ENCODE measurements at places on chromosomes 5 and 9. TPM values are rescaled to one million over a fixed set of nuclear protein-coding genes. Genes with fewer than 3 reads are reported as not detected.

The TMEM174 gene
- not detected for total RNA-seq

DNA sequence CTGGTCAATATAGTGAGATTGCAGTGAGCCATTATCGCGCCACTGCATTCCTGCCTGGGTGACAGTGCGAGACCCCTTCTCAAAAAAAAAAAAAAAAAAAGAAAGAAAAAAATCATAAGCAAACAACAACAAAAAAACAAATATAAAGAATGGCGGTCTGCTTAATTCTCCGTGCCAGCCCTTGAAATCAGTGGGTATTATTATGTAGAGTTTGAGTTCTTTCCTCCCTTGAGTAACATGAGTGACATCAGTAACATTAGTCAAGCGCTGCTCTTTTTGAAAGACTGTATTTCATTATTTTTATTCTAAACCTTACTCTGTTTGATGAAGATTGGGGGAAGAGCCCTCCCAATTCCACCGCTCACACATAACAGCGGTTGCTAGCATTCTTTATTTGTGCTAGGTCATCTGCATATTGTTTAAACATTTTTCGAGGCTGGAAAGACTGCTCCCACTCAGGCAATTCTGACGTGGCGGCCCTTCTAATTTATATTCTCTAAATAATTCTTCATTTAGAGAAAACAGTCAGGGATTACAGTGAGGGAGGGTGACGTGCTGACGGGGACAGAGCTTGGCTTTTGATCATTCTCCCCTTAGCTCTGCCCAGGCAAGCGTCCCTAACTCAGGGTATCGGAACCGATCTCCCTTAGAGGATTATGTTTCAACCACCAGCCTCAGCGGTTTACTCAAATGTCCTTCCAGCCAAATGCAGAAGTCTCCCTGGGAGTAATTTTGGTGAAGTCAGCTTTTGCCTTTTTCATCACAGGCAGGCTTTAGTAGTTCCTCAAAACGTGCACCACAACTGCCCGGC, 860 bp upstream of the MARCHF6 start:
- H3K27me3 ChIP-seq = no peaks in the 10 kb centered on the region
- H3K4me3 ChIP-seq = peak overlapping the region; percentile 89
- DNase-seq = no peak
- peak overlapping the region; percentile 96 for H3K27ac ChIP-seq
- H3K36me3 ChIP-seq = no peaks in the 10 kb centered on the region

DNA sequence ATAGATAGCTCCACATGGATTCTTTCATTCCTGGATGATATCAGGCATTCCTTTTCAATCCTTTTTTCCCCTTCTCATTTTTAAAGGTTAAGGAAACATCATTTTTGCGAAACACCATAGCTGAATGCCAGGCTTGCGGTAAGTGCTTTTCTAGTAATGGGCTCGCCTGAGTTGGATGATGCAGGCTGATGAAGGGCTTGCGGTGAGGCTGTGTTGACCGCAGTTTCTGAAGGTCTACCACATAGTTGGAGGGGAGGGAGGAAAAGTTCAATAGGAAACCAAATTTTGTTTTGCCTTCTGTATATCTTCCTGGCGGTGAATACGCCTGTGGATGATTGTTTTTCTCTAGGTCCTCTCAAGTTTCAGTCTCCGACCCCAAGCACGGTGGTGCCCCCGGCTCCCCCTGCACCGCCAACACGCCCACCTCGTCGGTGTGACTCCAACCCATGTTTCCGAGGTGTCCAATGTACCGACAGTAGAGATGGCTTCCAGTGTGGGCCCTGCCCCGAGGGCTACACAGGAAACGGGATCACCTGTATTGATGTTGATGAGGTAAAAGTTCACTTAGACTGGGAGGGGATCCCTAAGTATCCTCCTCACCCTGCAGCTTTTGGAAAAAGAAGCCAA, 24.3 kb downstream of the THBS4 start:
- no peak overlapping the region for H3K27ac ChIP-seq
- H3K27me3 ChIP-seq = no peaks in the 10 kb centered on the region
- H3K36me3 ChIP-seq = no peaks in the 10 kb centered on the region
- no peak overlapping the region for H3K4me3 ChIP-seq

- H3K27me3 ChIP-seq = no peaks in the 10 kb centered on the region
- DNase-seq = peak; percentile 23
- peaks cover 25% of the 10 kb centered on the region for H3K4me1 ChIP-seq
- H3K27ac ChIP-seq = peak overlapping the region; percentile 99
- H3K36me3 ChIP-seq = peaks cover 7% of the 10 kb centered on the region
Measured at GRCh38 chr5:163506095-163506457, 657 bp downstream of the MAT2B start.

GRCh38 chr9:128102861-128103588, 24.5 kb downstream of the PTGES2 start:
- peaks cover 69% of the 10 kb centered on the region for H3K36me3 ChIP-seq
- no peak overlapping the region for H3K27ac ChIP-seq
- no peak for DNase-seq
- peaks cover 25% of the 10 kb centered on the region for H3K4me1 ChIP-seq
- no peaks in the 10 kb centered on the region for H3K27me3 ChIP-seq

- DNase-seq = no peak
- no peaks in the 10 kb centered on the region for H3K36me3 ChIP-seq
- no peak overlapping the region for H3K4me3 ChIP-seq
- no peaks in the 10 kb centered on the region for H3K4me1 ChIP-seq
Measured at GRCh38 chr5:15682122-15682521, 182.1 kb downstream of the FBXL7 start.

DNA sequence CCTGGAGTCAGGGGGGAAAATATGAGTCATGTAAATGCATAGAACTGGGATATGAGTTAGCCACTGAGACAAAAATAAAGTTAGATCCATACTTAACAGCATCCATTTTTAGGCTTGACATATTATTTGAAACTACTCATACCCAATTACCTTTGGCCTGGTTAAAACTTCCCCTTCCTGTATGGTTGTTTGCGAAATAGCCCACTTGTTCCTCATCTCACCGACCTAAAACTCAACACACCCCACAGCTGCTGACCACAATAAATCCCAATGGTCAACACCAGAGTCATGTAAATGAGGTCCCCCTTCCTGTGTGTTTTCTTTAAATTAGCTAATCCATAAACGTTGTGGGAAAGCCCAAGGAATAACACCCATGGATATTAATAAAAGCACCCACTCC, 55.2 kb upstream of the TMEM215 start:
- no peak overlapping the region for H3K4me3 ChIP-seq
- no peak for DNase-seq
- no peaks in the 10 kb centered on the region for H3K4me1 ChIP-seq
- no peak overlapping the region for H3K27ac ChIP-seq
- H3K27me3 ChIP-seq = no peaks in the 10 kb centered on the region

The C5orf15 gene
- 19.9 TPM for total RNA-seq

- no peak overlapping the region for H3K4me3 ChIP-seq
- DNase-seq = no peak
- peaks cover 39% of the 10 kb centered on the region for H3K27me3 ChIP-seq
- no peak overlapping the region for H3K27ac ChIP-seq
Measured at GRCh38 chr5:174717826-174718455, 6.4 kb upstream of the MSX2 start.

DNA sequence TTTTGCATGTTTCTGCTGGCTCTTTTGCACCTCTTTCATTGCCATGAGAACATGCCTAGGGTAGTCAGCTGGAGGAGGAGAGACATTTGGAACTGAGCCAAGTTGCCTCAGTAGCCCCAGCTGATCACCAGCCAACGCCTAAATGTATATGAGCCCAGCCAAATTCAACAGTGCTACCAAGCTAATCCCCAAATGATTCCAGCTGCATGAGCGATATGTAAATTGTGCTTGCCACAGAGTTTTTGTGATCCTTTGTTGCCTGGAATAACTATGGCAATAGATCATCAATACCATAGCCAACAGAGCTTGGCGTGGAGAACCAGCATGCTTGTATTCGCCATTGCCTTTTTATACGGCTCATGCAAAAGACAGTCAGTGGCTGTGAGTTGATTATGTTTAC, 110.5 kb downstream of the PRDM6 start:
- H3K27me3 ChIP-seq = no peaks in the 10 kb centered on the region
- no peak for DNase-seq
- no peak overlapping the region for H3K4me3 ChIP-seq
- no peaks in the 10 kb centered on the region for H3K4me1 ChIP-seq
- no peaks in the 10 kb centered on the region for H3K36me3 ChIP-seq
- H3K27ac ChIP-seq = no peak overlapping the region

The SOHLH1 gene
- not detected for total RNA-seq

The BTNL8 gene
- total RNA-seq = not detected

The SPARC gene
- 48.5 TPM for total RNA-seq

The TAF11L10 gene
- not detected for total RNA-seq

- no peak overlapping the region for H3K27ac ChIP-seq
- no peak for DNase-seq
- H3K27me3 ChIP-seq = no peaks in the 10 kb centered on the region
- no peak overlapping the region for H3K4me3 ChIP-seq
Measured at GRCh38 chr5:159274676-159275075, 11.6 kb downstream of the UBLCP1 start.

DNA sequence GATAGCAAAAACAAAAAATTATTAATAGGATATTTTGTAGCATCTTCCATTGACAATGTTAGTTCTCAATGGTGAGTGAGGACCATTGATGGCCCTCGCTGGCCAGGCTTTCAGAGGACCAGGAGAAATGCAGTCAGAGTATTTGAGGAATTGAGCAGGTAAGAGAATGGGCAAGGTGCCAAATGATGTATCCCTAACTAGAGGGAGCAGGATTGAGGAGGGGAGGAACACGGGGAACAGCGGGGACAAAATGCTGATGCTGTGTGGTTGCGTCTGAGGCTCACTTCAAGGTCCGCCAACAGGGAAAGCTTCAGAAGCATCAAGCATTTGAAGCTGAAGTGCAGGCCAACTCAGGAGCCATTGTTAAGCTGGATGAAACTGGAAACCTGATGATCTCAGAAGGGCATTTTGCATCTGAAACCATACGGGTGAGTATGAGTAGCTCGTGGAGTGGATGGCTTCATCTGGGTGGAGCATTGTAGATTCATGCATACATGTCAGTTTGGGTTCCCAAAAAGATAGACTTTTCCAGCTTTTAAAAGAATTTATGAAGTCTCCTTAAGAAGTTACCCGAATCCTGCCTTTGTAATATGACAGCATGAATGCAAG, 16.2 kb downstream of the SPTAN1 start:
- no peak overlapping the region for H3K4me3 ChIP-seq
- H3K27ac ChIP-seq = no peak overlapping the region
- DNase-seq = no peak
- H3K27me3 ChIP-seq = no peaks in the 10 kb centered on the region
- H3K4me1 ChIP-seq = no peaks in the 10 kb centered on the region

DNA sequence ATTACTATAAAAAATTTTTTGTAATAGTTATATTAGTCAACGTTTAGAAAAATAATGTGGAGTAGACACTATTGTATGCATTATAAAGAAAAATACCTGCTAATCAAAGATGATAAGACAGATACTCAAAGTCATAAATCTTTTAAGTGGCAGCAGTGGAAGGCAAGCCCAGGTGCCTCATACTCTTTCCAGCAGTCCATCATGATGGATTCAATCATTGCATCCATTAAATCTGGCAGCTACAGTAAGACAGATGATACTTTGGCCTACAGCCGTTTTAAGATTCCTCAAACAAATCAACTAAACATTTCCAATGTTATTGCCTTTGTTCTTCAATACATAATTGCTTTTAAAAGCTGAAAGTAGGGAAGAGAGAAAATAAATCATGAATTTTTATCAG, 1392.9 kb upstream of the NUDT12 start:
- no peaks in the 10 kb centered on the region for H3K36me3 ChIP-seq
- no peak overlapping the region for H3K27ac ChIP-seq
- no peak overlapping the region for H3K4me3 ChIP-seq
- H3K27me3 ChIP-seq = no peaks in the 10 kb centered on the region

DNA sequence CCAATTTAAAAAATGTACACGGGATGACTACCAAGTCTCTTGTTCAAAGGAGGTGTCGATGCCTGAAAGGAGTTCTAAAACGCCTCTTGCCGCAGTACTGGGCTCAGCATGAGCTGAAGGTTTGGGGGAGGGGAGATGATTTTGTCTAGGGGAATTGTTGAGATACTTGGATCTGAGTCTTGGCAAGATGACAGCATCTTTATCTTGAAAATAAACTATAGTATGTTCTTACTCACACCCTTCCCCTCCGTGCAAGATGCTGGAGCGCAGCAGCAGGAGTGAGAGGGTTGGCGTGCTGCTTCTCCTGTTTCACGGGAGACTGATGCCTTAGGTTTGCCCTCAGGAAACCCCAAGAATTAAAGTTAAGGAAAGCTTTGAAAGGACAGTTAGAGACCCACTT, 47.3 kb downstream of the FAM78A start:
- peaks cover 20% of the 10 kb centered on the region for H3K4me1 ChIP-seq
- H3K36me3 ChIP-seq = peaks cover 31% of the 10 kb centered on the region
- no peaks in the 10 kb centered on the region for H3K27me3 ChIP-seq
- DNase-seq = no peak

GRCh38 chr9:110764006-110764405, 95.4 kb downstream of the MUSK start:
- H3K36me3 ChIP-seq = no peaks in the 10 kb centered on the region
- H3K4me3 ChIP-seq = no peak overlapping the region
- no peak for DNase-seq

DNA sequence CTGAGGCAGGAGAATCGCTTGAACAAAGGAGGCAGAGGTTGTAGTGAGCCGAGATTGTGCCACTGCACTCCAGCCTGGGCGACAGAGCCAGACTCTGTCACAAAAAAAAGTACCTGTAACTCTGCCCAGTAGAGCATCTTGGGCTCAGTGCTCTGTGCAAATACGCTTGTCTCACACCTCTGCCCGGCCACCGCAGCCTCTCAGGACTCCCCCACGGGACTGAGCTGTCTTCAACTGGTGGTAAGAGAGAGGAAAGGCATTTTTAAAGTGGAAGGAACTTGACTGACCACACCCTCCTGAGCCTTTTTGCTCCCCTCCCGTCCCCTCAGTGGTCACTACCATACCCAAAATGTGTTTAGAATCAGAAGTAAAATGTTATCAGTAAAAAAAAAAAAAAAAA, 174.3 kb upstream of the PIK3R1 start:
- no peak overlapping the region for H3K4me3 ChIP-seq
- peaks cover 2% of the 10 kb centered on the region for H3K27me3 ChIP-seq
- no peaks in the 10 kb centered on the region for H3K36me3 ChIP-seq
- H3K27ac ChIP-seq = no peak overlapping the region
- DNase-seq = no peak

Data from natural killer cell (primary cell).